ENCODE measurements at places on chromosomes 2 and 18. TPM values are rescaled to one million over a fixed set of nuclear protein-coding genes. Genes with fewer than 3 reads are reported as not detected.

SETBP1 gene
- 4.9 TPM for total RNA-seq

IGFBP5 gene
- 1,100 TPM for total RNA-seq

NT5C1B gene
- total RNA-seq, result not detected

POTEJ gene
- not detected for total RNA-seq

MARCHF4 gene
- total RNA-seq, result 0.26 TPM

POU3F3 gene
- not detected for total RNA-seq

MLPH gene
- total RNA-seq, result 8.2 TPM

FECH gene
- 17.7 TPM for total RNA-seq

NTSR2 gene
- under 0.01 TPM for total RNA-seq

TSPYL6 gene
- total RNA-seq, result not detected

PLCD4 gene
- total RNA-seq, result 10.7 TPM

NUP35 gene
- total RNA-seq, result 8.9 TPM

KRTCAP3 gene
- total RNA-seq, result not detected

GPR155 gene
- total RNA-seq, result 6.4 TPM

ZNF892 gene
- 7.3 TPM for total RNA-seq

WIPF1 gene
- 5.6 TPM for total RNA-seq

CFAP65 gene
- total RNA-seq, result not detected

CAPN14 gene
- 0.17 TPM for total RNA-seq

MEX3C gene
- 39.8 TPM for total RNA-seq

SFT2D3 gene
- 4.1 TPM for total RNA-seq

ARHGAP15 gene
- total RNA-seq, result not detected

LRRTM1 gene
- total RNA-seq, result not detected

GAL3ST2 gene
- total RNA-seq, result not detected

GATA6 gene
- total RNA-seq, result 10.0 TPM

CPO gene
- under 0.01 TPM for total RNA-seq

SLC9A4 gene
- not detected for total RNA-seq

TCF23 gene
- not detected for total RNA-seq

HAAO gene
- 2.8 TPM for total RNA-seq

ALPG gene
- total RNA-seq, result not detected

SIGLEC15 gene
- 0.51 TPM for total RNA-seq

PLEKHA3 gene
- total RNA-seq, result 6.2 TPM

EGR4 gene
- under 0.01 TPM for total RNA-seq

PMS1 gene
- total RNA-seq, result 41.0 TPM

FASTKD2 gene
- total RNA-seq, result 37.8 TPM

DNAJC27 gene
- total RNA-seq, result 7.3 TPM

Measured in fibroblast of lung (primary cell).